ENCODE measurements at places on chromosomes 13 and 19.

DNA sequence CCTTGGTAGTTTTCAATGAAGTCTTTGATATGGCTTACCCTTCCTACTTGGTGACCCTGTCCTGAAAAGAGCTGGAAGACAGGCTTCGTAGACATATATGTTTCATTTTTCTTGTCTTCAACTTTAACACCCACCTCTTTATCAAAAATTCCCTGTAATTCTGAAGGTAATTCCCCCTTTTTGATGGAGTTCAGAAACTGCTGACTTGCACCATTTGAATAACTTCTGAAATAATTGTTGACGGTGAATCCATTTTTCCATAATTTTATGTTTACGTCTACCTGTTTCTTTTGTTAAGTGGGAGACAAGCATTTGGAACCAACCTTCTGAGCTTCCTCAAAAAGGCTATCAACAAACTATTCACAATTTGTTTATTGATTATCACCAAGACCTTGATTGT lies 14.6 kb upstream of the ZNF177 start:
- no peak for DNase-seq

DNA sequence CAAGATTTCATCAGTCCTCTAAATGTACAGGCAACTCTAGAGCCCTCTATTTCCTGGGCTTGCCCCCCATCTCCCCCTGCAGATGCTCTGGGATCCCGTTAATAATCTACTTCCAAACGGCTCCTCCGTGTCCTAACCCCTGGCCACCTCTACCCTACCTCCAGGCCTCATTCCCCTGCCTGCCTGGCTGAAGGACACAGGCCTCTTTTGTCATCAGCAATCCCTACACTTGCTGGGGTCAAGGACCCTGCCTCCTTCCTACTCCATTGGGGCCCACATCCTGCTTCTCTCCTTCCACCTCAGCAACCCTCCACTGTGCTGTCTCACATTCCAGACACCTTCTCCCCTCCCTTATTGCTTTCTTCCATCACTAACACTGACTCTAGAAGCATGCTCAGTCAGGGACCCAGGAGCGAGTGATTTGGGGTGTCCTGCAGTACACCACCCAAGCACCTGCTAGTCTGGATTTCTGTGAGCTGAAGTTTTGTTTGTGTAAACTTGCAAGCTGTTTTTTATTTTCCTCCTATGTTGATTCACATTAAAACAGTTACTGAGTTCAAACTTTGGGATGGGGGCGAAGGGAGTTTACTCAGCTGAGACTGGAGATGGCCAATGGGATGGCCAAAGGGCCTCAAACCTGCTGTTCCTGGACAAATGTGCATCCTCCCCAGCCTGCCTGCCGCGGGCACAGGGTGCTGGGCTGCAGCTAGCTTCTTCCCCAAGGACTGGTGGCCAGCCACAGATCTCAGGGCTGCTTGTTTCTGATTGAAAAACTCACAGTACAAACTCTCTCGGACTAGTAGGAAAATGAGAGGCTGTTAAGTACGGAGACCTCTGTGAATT lies 314.7 kb downstream of the FOXO1 start:
- DNase-seq: no peak

DNA sequence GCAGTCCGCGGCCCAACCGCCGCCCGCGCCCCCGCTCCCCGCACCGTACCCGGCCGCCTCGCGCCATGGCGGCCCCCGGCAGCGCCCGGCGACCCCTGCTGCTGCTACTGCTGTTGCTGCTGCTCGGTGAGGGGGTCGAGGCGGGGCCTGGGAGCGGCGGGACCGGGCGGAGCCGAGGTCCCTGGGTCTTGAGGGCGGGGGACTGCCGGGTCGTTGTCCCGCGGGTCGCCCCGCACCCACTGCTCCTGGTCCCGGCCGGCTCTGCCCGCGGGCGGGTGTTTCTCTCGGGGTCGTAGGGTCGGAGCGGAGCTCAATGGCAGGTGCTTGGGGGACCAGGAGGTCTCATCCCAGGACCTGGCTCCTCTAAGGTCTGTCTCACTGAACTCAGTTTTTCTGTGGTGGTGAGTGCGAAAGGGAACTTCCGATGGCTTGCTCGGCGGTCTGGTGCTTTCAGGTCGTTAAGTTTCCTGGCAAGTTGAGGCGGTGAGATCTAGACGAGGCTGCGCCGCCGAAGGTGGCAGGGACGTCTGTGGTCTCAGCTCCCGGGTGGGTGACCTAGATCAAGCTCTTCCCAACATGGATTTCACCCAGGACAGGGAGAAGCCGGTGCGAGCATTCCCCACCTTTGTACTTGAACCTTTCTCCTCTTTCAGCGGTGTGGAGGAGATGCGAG lies 467 bp downstream of the LAMP1 start:
- DNase-seq: no peak

DNA sequence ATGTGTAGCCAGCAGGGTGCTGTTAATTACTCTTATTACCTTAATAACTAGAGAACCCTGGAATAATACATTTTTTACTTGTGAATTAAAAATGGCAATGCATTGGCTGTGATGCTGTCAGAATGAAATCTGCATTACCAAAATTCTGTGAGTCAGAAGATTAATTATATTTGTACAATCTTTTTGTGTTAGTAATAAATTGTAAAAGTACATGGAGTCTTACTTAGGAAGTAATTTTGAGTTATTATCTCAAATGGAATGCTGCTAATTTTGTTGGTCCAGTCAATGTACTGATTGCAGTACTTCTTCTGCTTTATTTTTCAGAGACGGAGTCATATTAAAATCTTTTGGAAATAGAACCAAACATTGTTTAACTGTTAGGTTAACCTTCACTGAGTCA lies 152.0 kb upstream of the SLC10A2 start:
- no peak for DNase-seq

- no peak for DNase-seq
These were observed 4.8 kb upstream of the ANGPTL8 start for GRCh38 chr19:11234486-11235075.

DNA sequence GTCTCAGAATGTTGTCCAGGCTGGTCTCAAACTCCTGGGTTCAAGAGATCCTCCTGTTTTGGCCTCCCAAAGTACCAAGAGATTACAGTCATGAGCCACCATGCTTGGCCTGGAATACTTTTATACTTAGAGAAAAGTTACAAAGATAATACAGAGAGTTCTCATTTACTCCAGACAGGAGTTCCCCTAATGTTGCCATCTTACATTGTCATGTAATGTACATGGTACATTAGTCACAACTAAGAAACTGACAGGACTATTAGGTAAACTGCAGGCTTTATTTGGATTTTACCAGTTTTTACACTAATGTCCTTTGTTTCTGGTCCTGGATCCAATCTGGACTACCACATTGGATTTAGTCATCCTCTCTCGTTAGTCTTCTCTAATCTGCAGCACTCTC lies 2.3 kb upstream of the C19orf84 start:
- no peak for DNase-seq

GRCh38 chr13:71137101-71137500 lies 729.9 kb downstream of the DACH1 start:
- no peak for DNase-seq

- DNase-seq: peak; percentile 76
These were observed 308.3 kb downstream of the DNAJC15 start for GRCh38 chr13:43331672-43332071.

- DNase-seq: no peak
These were observed 1.1 kb downstream of the IGFLR1 start for GRCh38 chr19:35741203-35741515.

DNA sequence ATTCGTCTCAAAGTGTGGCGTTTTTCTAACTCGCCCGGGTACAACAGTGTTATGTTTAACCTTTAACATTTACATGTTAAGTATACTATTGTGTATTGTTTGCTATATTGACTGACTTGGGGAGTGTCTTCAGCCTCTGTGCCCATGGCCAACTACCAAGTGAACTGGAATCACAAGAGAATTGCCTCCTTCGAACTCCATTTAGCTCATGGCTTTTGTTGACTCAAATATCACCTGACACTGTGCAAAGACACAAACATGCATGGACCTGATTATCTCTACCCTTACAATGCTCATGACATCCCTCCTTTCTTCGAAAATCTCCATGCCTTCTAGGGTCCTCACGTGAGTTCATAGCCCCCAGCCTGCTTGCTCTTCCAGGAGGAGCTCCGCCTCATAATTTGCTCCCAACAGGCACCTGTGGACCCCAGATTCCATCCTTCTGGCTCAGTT lies 704 bp downstream of the ZNF814 start:
- DNase-seq: no peak

- DNase-seq: peak; percentile 42
These were observed 10.1 kb downstream of the NANOS3 start for GRCh38 chr19:13887018-13887436.

- peak; percentile 78 for DNase-seq
These were observed 50.8 kb downstream of the ATP11A start for GRCh38 chr13:112740502-112741131.

- peak; percentile 54 for DNase-seq
These were observed 8.4 kb downstream of the MKNK2 start for GRCh38 chr19:2042485-2043250.

DNA sequence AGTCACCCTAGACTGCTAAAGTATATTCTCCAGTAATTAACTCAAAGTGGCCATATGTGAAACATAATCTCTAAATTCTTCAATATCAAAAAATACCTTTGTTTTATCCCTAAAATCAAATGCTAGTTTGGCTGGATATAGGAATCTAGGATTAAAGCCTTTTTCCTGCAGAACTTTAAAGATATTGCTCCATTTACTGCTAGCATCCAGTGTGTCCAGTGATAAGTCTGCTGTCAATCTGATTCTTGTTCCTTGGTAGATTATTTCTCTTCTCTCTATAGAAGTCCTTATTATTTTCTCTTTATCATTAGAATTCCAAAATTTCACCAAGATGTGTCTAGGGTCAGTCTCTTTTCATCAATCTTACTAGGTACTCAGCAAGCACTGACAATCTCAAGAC lies 384.6 kb downstream of the FGF14 start:
- DNase-seq: no peak

- DNase-seq: peak; percentile 37
These were observed 530 bp downstream of the MAU2 start for GRCh38 chr19:19321141-19321577.

GRCh38 chr19:47719047-47719859 lies 6.0 kb downstream of the EHD2 start:
- DNase-seq: peak; percentile 96

DNA sequence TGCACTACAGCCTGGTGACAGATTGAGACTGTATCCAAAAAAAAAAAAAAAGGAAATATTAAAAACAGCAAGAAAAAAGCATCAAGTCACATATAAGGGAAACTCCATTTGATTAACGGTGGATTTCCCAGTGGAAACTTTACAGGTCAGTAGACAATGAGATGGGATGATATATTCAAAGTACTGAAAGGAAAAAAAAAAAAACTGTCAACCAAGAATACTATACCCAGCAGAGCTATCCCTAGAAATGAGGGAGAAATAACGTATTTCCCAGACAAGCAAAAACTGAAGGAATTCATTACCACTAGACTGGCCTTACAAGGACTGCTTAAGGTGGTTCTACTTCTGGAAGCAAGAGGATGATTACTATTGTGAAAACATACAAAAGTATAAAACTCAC lies 87.4 kb downstream of the C1QTNF9 start:
- no peak for DNase-seq

GRCh38 chr19:40217934-40218890 lies at the start of gene TTC9B:
Gene TTC9B (minus strand): TSS chr19:40218384. CDS start chr19:40218381, 3 bp downstream.
- no peak for DNase-seq

DNA sequence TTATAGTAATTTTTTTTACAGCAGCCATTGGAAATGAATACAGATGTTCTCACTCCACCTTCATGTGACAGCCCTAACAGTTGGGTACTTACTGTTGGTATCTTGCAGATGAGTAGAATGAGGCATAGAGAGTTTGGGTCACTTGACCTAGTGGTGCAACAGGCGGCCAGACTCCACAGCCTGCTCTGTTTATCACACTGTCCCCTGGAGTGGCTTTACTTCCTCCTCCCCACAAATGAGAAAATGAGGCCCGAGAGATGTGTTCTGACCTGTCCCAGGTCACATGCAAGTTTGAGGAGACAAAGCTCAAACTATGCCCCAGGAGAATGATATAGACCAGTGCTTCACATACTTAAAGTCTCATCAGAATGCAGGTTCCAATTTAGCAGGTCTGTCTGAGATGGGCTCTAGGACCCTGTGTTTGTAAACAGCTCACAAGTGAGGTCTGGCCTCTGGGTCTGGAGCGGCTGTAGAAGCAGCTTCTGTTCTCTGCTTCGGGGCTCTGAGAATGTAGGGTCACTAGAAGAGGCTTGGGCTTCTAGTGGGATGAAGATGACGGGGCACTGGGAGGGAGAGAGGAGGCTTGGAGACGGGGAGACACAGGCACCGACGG lies 37.4 kb upstream of the RCBTB2 start:
- no peak for DNase-seq

Data from femur (tissue), 1 donor.